Caki2 (cell line): ENCODE measurements at places on chromosomes 4 and X. TPM values are rescaled to one million over a fixed set of nuclear protein-coding genes. Genes with fewer than 3 reads are reported as not detected.
A peak's percentile ranks its signal among the peaks of the same experiment; 100 is the strongest.

DNA sequence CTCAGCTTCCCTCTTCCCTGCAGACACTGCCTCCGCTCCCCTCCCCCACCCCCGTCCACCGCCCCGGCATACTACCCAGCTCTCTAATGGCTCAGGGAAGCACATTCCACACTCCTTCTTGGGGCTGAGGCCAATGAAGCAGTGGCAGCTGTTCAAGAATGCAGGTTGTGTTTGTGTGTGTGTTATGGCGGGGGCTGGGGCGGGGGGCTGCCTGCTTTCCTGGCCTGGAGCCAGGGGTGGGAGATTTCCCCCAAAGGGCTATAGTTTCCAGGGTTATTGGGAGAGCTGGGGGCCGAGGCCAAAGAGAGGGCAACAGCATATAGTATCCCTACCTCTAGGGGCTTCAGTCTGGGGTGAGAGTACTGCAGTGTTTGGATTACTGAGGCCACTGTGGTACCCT is 149.4 kb downstream of the EFNB1 start:
- DNase-seq = no peak

DNA sequence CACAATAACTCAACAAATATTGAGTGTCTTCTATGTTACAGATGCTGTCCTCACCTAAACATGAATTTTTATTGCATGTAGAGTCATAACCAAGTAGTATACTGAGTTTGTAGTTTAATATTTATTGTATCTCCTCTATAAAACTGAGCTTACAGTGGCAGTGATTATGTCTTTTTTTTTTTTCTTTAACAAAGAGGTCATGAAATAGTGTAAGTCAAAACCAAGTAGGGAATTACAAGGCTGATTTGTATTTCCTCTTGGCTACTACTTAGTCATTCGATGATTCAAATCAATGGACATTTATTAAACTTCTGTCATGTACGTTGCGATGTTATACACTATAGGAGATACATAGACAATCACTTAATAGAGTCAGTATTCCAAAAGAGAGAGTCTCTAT is 48.4 kb downstream of the IL15 start:
- DNase-seq = no peak

GRCh38 chr4:130985371-130985770 is 1889.4 kb downstream of the C4orf33 start:
- DNase-seq = no peak

GRCh38 chr4:176272799-176273198 is 3.8 kb upstream of the ASB5 start:
- peak; percentile 8 for DNase-seq

GRCh38 chr4:165027762-165028402 is 3.9 kb upstream of the TRIM60 start:
- no peak for DNase-seq

The UGT2B15 gene
- not detected in 2 replicates for total RNA-seq

GRCh38 chrX:133254666-133255065 is 36.5 kb upstream of the TFDP3 start:
- DNase-seq = peak; percentile 0

The CXorf51A gene
- not detected in 2 replicates for total RNA-seq

The PPP1R3F gene
- total RNA-seq = 14.4 and 18.5 TPM in 2 replicates

GRCh38 chr4:174524242-174524641 is 2.0 kb upstream of the HPGD start:
- no peak for DNase-seq

The MAML3 gene
- total RNA-seq = 0.20 and 0.61 TPM in 2 replicates

- DNase-seq = no peak
These were observed 1.2 kb downstream of the NLGN4X start for GRCh38 chrX:6227453-6227835.

DNA sequence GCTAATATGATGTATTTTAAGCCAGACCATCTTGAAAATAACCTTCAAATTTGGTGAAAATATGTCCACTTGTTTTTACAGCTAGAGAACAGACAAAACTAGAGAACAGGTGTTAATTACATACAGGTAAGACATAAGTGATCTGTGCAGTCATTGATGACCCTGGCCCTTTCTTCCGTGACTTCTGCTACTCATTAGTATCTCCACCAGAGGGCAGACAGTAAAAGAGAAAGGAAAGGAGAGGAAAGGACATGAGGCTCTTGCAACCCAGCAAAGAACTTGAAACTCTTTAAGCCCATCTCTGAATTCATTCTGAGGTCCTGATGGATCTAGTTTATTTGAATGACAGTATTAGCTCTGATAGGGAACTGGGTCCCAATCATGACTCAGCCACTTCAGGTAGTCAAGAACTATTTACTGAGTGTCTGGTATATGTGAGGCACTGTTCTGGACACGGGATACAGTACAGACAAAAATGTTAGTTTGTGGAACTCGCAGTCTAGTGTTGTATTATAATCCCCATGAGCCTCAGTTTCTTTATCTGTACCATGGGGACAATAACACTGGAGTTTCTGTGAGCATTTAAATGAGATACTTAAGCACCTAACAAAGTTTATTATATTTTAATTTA is 121.0 kb upstream of the TEX13D start:
- DNase-seq = peak; percentile 31

DNA sequence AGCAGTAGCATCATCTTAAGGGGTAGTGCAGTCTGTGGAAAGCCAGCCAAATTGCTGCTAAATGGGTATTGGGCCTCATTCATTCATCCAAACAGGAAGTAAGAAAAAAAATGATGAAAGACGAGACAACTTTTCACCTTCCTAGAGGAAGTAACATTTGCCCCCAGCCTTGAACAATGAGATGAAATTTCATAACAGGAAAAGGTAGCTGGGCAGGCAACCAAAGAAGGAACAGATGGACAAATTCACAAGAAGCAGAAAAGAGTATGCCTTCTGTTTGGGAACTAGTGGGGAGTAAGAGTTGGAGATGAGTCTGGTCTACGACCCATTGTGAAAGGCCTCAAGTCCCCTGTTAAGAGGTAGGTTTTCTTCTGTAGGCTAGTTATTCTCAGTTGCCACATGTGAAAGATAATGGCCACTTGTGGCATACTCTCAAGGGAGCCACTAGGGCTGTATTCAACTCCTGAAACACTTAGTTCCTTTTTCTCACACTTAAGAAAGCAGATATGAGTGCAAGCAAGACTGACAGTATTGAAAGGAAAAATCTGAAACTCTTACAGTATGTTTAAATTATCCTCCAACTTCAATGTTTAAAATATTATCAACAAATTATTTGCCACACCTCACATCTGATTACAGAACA is 190.4 kb downstream of the AR start:
- no peak for DNase-seq

- DNase-seq = no peak
These were observed 258.6 kb downstream of the FAM133A start for GRCh38 chrX:93932471-93933220.
